ENCODE measurements at places on chromosomes 5 and 9. TPM values are rescaled to one million over a fixed set of nuclear protein-coding genes. Genes with fewer than 3 reads are reported as not detected.

GOLM1 gene
- 29.0 TPM for total RNA-seq

BHMT2 gene
- total RNA-seq: 1.6 TPM

CEP72 gene
- 1.3 TPM for total RNA-seq

GCNT4 gene
- 4.2 TPM for total RNA-seq

TICAM2 gene
- total RNA-seq: 1.6 TPM

DNA sequence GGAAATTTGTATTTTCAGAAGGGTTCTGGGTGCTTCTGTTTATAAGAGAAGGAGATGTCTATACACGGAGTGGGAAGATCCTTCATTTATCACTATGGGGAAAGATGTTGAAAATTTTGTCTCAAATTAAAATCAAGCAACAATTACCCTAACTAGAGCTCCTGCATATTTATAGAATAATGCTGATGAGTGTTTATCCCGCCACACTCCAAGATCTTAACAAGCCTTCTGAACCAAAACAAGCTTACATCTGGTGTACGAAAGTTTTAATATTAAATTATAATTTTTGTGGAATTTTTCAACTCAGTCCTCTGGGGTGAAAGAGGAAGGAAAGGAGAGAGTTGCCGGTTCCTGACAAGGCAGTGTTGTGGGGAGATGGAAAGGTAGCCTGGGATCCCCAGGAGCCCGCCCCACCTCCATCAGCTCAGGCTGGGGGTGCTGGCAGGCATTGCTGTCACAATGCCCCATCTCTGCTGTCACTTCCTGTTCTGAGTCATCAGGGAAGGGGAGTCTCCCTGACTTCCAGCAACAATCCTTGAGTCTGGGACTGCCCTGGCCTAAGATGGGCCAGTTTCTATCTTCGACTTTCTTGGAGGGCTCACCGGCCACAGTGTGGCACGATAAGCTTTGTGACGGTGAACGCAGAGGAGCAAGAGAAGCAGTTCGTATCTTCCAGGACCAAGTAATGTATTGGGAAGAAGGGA lies 64.5 kb downstream of the ERAP1 start:
- no peaks in the 10 kb centered on the region for H3K4me1 ChIP-seq
- no peak for DNase-seq
- H3K4me3 ChIP-seq: no peak overlapping the region

GRCh38 chr9:68871236-68871635 lies 142.7 kb downstream of the PRKACG start:
- no peak overlapping the region for H3K4me3 ChIP-seq
- H3K27me3 ChIP-seq: no peaks in the 10 kb centered on the region
- peaks cover 21% of the 10 kb centered on the region for H3K4me1 ChIP-seq
- H3K36me3 ChIP-seq: no peaks in the 10 kb centered on the region
- DNase-seq: no peak

DNA sequence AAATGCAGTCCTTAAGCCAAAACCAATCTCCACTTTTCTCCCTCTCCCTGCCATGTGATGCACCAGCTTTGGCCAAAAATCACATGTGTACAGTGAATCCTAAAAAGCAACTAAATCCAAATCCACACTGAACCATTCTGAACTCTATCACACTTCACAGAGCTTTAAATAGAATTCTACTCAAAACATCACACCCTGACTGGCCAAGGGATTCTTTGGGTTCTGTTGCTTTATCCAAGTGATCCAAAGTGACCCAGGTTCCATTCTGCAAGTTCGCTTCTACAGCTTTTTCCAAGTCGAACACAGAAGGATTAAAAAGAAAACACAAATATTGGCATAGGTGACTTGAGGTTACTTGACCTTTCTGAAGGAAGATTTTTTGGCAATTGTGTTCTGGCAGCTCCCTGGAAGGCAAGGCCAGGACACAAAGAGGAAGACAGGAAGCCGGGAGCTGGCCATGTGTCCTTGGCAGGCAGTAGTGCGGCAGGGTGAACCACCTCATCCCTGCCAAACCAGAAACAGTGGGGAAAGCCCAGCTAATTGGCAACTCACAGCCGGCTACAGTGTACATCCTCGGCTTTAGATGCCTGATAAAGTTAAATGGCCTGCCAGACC lies 115.0 kb downstream of the NFIB start:
- H3K4me1 ChIP-seq: peaks cover 50% of the 10 kb centered on the region
- no peaks in the 10 kb centered on the region for H3K36me3 ChIP-seq
- no peak overlapping the region for H3K4me3 ChIP-seq
- H3K27me3 ChIP-seq: no peaks in the 10 kb centered on the region
- peak; percentile 60 for DNase-seq
- peak overlapping the region; percentile 60 for H3K27ac ChIP-seq

DNA sequence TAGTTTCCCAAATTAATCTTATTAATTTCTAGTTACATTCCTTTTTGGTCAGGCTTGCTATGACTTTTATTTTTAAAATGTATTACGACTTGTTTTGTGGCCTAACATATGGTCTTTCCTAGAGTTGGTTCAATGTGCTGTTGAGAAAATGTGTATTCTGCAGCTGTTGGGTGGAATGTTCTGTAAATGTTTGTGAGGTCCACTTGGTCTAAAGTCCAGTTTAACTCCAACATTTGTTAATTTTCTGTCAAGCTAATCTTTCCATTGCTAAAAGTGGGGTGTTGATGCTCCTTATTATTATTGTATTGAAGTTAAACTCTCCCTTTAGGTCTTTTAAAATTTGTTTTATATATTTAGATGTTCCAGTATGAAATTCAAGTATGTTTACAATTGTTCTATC lies 1010.8 kb upstream of the EDIL3 start:
- no peak overlapping the region for H3K27ac ChIP-seq
- no peaks in the 10 kb centered on the region for H3K36me3 ChIP-seq

DNA sequence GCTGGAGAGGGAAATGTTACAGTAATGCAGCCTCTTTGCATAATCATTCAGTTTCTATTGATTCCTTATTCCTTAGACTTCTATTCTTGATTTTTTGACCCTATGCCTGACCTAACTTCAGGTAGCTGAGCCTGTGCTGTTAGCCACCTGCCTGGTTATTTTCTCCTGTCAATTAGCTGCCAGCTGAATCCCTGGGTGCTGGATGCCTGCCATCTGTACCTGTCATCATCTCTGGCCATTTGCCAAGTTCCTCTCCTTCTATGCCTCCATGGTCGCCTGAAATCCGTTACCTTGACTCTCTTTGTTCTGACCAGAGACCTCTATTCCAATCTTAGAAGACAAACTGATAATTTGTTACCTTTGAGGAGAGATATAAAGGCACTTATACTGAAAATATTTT lies 178.3 kb downstream of the CAVIN4 start:
- no peak for DNase-seq
- no peak overlapping the region for H3K27ac ChIP-seq
- no peaks in the 10 kb centered on the region for H3K27me3 ChIP-seq
- H3K36me3 ChIP-seq: no peaks in the 10 kb centered on the region
- no peaks in the 10 kb centered on the region for H3K4me1 ChIP-seq

GRCh38 chr5:125181159-125181558 lies 434.7 kb upstream of the ZNF608 start:
- H3K27ac ChIP-seq: no peak overlapping the region
- no peak for DNase-seq
- H3K4me1 ChIP-seq: no peaks in the 10 kb centered on the region
- no peaks in the 10 kb centered on the region for H3K27me3 ChIP-seq
- no peak overlapping the region for H3K4me3 ChIP-seq
- no peaks in the 10 kb centered on the region for H3K36me3 ChIP-seq

DNA sequence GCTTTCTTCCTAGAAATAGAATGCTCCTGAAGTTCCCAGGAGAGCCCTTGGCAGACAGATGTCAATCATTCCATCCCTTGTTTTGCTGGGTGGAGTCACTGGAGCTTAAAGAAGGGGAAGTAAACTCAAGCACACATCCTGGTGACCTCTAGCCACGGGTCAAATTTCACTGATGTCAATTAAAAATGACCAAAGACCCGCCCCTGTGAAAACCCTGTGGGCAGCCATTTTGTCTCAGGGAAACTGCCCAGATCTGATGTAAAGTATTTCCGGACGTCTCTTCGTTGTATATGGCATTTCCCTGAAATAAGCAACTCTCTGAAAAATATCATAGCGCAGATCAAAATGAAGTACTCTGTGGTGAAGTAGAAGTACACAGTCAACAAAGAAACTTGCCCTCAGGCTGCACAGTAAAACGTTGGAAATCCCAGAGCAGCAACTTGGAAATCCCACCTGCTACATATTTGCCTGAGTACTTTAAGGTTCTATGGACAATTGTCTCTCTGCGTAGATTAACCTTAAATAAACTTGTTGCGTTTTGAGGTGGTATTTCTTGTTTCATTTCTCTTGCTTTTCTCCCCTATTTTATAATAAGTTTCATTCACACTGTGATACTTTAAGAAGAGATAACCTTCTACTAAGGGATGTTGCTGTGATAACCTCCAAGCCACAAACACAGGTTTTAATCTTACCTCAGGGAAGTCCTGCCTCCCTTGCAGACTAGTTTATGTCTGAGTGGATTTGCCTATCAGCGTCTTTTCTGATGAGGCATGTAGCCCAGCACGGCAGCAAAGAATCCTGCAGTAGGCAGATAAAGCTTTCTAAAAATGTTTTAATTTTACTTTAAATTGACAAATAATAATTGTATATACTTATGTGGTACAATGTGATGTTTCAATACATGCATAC lies 60.9 kb upstream of the PIP5K1B start:
- no peaks in the 10 kb centered on the region for H3K27me3 ChIP-seq
- H3K36me3 ChIP-seq: no peaks in the 10 kb centered on the region
- no peak overlapping the region for H3K27ac ChIP-seq

All from body of pancreas (tissue), 4 donors.